ENCODE measurements at places on chromosomes 6 and 20. TPM values are rescaled to one million over a fixed set of nuclear protein-coding genes. Genes with fewer than 3 reads are reported as not detected.

GRCh38 chr6:156910011-156910334 lies 132.8 kb downstream of the ARID1B start:
- no peaks in the 10 kb centered on the region for H3K36me3 ChIP-seq
- 0 out of 2 replicates have a peak, but pooled peaks cover 5% of the 10 kb centered on the region for H3K4me1 ChIP-seq
- no peaks in the 10 kb centered on the region for H3K27me3 ChIP-seq
- DNase-seq: no peak

GRCh38 chr6:145609521-145609920 lies 125.8 kb downstream of the EPM2A start:
- DNase-seq: no peak
- no peak overlapping the region for H3K27ac ChIP-seq
- H3K36me3 ChIP-seq: no peaks in the 10 kb centered on the region

PTCRA gene
- total RNA-seq: not detected

GPLD1 gene
- total RNA-seq: 0.97 TPM

GRCh38 chr6:137970368-137970767 lies 103.3 kb downstream of the TNFAIP3 start:
- H3K27me3 ChIP-seq: no peaks in the 10 kb centered on the region
- no peak overlapping the region for H3K4me3 ChIP-seq
- H3K4me1 ChIP-seq: peaks cover 18% of the 10 kb centered on the region

DNA sequence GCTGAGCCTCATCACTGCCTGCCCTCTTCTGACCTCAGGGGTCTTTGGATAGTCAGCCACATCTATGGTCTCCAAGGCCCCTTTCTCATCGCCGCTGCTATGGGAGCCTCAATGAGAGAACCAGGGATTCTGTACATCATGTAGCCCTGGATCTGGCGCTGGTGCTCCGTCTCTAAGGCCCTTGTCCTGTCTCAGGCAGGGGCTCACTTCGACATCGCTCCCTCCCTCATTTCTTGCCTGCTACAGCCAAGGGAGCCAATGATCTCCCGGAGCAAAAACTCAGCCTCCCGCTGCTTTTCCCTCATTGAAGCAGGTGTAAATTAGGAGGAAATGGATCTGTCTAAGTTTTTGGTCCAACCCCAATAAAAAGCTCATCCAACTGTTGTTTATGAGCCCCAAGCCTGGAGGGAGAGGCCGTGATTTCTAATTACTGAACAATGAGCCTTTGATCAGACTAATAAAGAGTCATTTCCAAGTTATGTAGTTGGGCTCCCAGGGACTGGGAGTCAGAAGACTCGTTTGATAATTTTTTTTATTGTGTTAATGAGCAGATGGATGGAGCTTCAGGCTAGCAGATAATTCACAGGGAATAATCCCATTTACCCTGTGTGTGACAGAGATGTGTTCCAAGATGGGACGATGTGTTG lies 30.9 kb downstream of the LBP start:
- H3K27me3 ChIP-seq: peaks cover 29% of the 10 kb centered on the region
- no peak overlapping the region for H3K27ac ChIP-seq
- no peaks in the 10 kb centered on the region for H3K4me1 ChIP-seq
- H3K36me3 ChIP-seq: no peaks in the 10 kb centered on the region
- no peak overlapping the region for H3K4me3 ChIP-seq
- DNase-seq: no peak

ULBP2 gene
- total RNA-seq: 23.8 TPM

DNA sequence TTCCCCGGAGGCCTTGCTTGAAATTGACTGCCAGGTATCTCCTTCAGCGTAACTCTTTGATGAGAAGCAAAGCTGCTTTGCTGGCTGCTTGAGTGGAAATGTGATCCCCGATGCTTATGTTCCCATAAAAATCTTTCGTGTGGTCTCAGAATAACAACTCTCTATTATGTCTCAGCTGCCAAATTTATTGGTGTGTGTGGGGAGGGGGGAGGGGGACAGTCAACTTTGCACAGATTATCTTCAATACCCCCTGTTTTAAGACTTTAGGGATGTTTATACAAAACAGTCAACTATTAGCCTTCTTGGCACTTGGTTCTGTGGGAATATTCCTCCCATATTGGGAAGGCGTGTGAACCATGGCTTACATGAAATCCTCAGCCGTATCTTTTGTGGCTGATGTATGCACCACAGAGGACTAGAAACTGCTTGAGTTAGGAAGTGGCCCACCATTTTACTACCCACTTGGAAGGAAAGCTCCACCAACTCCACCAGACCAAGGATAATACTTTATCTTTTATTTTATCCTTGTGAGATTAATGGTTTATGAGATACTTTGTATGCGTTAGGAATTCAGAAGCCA lies 101.5 kb upstream of the SLC24A3 start:
- no peak overlapping the region for H3K4me3 ChIP-seq
- no peak overlapping the region for H3K27ac ChIP-seq
- no peak for DNase-seq
- H3K36me3 ChIP-seq: no peaks in the 10 kb centered on the region
- H3K27me3 ChIP-seq: no peaks in the 10 kb centered on the region
- no peaks in the 10 kb centered on the region for H3K4me1 ChIP-seq

DNA sequence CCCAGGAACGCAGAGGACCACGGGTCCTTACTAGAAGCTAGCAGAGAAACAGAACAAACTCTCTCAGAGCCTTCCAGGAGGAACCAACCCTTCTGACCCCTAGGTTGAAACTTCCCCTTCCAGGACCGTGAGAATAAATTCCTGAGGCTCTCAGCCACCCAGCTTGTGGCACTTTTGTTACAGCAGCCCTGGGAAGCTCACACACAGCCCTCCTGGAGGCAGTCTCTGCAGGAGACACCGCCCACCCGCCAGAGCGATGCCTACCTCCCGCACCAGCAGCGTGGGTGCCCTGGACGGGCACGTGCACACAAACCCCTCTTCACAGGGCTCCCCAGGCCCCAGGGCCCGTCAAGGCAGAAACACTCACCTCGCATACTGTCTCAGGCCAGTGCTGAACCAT lies 4.2 kb downstream of the RNASET2 start:
- H3K36me3 ChIP-seq: no peaks in the 10 kb centered on the region
- H3K4me3 ChIP-seq: no peak overlapping the region
- H3K27me3 ChIP-seq: no peaks in the 10 kb centered on the region
- no peak for DNase-seq

DNA sequence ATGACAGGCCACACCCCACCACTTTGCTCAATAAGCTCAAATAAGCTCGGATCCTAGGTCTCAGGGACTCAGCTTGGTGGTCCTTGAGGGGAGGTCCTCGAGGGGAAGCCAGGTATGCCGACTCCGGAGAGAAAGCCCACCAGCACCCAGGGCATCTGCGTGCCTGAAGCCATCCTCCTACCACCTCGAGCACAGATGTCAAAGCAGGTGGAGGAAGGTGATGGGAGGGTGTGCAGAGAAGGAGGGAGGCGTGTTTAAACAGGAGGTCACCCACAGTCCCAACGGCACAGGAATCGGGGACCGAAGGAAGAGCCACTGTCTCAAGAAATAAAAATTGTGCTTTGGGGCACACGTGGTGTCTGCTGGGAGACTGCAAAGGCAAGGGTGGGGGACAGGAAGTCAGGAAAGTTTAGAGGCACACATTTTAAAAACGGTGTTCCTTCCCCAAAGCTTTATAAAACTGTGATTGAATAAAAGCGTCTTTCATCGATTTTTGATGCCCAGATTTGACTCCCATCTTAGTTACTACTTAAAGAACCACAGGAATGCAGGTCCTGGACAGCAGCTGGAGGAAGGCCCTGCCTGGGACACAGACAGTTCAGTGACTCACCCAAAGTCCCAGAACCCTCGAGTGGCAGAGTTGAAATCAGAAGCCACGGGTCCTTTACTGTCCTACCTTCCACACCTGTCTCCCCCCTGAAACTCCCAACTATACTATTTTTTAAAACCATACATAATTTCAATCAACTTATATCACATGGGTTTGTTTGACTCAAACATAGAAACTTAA lies 221.0 kb upstream of the PDE10A start:
- no peak overlapping the region for H3K27ac ChIP-seq
- no peaks in the 10 kb centered on the region for H3K36me3 ChIP-seq
- peaks cover 7% of the 10 kb centered on the region for H3K27me3 ChIP-seq
- H3K4me3 ChIP-seq: no peak overlapping the region
- DNase-seq: peak; percentile 73
- H3K4me1 ChIP-seq: peaks cover 6% of the 10 kb centered on the region

DCDC2 gene
- total RNA-seq: not detected

- H3K36me3 ChIP-seq: no peaks in the 10 kb centered on the region
- H3K27me3 ChIP-seq: no peaks in the 10 kb centered on the region
- no peaks in the 10 kb centered on the region for H3K4me1 ChIP-seq
- no peak overlapping the region for H3K4me3 ChIP-seq
These were observed 330.9 kb upstream of the CDH4 start for GRCh38 chr20:60921022-60921622.

GRCh38 chr6:116881236-116881635 lies 4.2 kb downstream of the RFX6 start:
- H3K27me3 ChIP-seq: peaks cover 24% of the 10 kb centered on the region

DNA sequence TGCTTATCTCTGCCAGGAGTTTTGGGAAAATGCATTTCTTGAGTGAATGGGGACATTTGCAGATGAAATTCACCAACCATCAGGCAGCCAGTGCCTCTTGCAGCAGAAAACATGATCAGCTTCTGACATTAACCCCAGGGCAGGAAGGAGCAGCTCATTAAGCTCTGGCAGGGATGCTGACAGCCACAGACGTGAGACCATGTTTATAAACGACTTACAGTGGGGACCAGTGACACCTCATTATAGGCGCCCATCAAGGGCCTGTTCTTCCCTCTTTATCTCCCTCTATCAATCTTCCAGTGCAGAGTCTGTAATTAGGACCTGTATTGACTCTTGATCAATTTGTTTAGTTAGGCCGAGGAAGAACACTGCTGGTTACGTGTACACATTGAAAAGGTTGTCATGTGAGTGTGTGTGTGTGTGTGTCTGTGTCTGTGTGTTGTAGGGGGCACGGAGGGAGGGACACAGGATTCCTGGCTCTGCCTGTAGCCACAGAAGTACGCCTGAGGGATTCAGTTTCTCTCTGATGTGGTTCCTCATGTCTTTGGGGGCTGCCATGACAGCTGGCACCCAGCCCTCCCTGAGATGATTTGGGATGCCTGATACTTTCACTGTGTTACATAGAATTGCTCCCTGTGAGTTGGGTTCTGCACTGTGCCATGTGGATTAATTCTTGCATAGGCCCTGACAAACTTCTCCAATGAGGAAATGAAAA lies 428.4 kb upstream of the CHD6 start:
- H3K4me1 ChIP-seq: no peaks in the 10 kb centered on the region
- H3K36me3 ChIP-seq: no peaks in the 10 kb centered on the region
- no peak for DNase-seq
- no peaks in the 10 kb centered on the region for H3K27me3 ChIP-seq
- no peak overlapping the region for H3K4me3 ChIP-seq

DNA sequence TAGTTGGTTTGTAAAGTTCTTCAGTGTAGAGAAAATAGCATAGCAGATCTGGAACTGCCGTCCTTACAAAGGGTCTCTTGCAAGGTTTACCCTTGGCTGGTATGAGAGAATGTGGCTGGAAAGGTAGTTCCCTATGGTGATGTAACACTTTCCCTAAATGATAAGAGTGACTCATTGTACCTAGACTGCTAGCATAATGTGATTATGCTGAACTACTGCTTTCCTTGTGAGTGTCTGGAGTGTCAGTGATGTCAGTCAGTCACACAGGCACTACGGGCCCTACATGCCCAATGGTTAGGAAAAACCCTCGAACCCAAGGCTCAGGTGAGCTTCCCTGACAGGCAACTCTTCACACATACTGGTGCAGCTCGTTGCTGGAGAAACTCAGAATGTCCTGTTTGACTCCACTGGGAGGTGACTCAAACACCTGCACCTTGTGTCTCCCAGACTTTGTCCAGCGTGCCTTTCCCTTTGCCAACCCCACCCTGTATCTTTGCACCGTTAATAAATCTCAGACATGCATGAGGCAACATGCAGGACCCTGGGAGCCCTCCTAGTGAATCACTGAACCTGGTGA lies 28.4 kb upstream of the LY86 start:
- H3K27me3 ChIP-seq: no peaks in the 10 kb centered on the region
- no peaks in the 10 kb centered on the region for H3K36me3 ChIP-seq
- DNase-seq: no peak
- H3K27ac ChIP-seq: no peak overlapping the region
- no peak overlapping the region for H3K4me3 ChIP-seq

GRCh38 chr6:79143320-79143898 lies 65.4 kb upstream of the PHIP start:
- H3K4me3 ChIP-seq: no peak overlapping the region
- no peaks in the 10 kb centered on the region for H3K27me3 ChIP-seq
- H3K27ac ChIP-seq: no peak overlapping the region
- H3K36me3 ChIP-seq: no peaks in the 10 kb centered on the region
- no peak for DNase-seq

SCAF8 gene
- 22.3 TPM for total RNA-seq

DNA sequence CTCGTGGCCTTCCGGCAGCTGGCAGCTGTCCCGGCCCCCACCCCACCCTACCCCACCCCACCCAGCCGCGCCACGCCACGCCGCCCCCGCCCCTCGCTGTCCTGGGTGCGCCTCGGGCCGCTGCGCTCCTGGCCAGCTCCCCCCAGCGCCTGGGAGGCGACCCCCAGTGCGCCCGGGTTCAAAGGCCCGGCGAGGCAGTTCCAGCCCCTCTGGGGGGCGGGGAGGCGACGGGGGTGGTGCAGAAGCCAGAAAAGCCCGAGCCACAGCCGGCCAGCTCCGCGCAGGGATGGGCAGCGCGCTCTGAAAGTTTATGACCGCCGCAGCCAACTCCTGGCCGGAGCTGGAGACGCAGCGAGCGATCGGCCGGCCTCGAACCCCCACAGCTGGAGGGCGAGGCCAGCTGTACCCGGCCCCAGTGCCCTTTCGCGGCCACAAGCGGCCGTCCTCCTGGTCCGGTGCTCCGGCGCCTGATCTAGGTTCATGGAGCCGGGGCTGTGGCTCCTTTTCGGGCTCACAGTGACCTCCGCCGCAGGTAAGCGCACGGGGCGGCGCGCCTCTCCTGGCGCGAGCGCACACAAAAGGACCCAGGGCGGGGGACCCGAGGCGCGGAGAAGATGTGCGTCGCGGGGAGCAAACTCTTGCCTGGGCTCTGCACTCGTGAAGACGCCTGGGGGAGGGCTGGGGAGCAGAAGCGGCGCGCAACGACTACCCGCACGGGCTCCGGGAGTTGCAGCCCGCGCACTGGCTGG lies at the start of gene EDN3:
Gene EDN3, plus strand, starts transcription at position 279 of the 749 bp plus-strand sequence. Its CDS starts 202 bp downstream, at position 481.
- H3K36me3 ChIP-seq: no peaks in the 10 kb centered on the region
- H3K4me3 ChIP-seq: no peak within 1 kb of the TSS
- peak; percentile 3 for DNase-seq
- peaks cover 3% of the 10 kb centered on the region for H3K27me3 ChIP-seq
- H3K27ac ChIP-seq: no peak within 1 kb of the TSS

HCRTR2 gene
- total RNA-seq: not detected

PSORS1C1 gene
- 0.22 TPM for total RNA-seq

DNA sequence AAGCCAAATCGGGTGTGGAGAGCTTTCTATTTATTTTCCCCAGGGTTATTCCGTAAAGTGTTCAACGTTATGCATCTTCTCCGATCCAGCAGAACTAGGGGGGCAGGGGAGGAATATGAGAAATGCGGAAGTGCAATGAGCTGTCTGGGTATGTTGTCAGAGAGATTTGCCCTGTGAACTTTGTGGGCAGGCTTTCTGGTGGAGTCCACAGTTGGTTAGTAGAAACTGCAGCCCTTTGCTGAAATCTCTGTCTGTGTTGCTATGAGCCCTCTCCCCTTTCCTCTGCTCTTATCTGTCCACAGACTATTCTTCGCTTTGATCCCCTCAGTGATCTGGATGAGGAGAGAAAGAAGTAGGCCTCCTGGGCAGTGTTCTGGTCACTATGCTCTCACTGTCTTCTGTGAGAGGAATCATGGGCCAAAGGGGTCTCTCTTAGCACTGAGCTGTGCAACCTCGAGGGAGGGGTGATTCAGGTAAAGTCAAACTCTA lies 158.9 kb upstream of the FUT9 start:
- H3K27me3 ChIP-seq: no peaks in the 10 kb centered on the region
- no peaks in the 10 kb centered on the region for H3K36me3 ChIP-seq
- H3K4me1 ChIP-seq: no peaks in the 10 kb centered on the region
- no peak for DNase-seq
- H3K27ac ChIP-seq: no peak overlapping the region

OR2B2 gene
- not detected for total RNA-seq

CRNKL1 gene
- 33.9 TPM for total RNA-seq

Data from GM23248 (cell line).